ENCODE measurements at places on chromosomes 12 and 14.

DNA sequence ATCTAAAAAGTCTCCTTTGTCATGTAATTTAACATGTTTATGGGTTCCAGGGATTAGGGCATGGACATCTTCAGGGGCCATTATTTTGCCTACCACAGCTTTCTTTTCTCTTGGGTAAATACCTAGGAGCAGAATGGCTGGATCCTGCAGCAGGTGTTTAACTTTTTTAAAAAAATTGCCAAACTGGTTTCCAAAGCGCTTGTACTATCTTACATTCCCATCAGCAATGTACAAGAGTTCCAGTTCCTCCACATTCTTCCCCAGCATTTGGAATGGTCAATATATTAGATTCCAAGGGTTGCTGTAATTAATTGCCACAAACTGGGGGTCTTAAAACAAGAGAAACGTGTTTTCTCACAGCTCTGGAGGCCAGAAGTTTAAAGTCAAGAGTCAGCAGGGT lies 27.7 kb upstream of the MYL2 start:
- H3K4me1 ChIP-seq, result no peaks in the 10 kb centered on the region
- no peak overlapping the region for H3K27ac ChIP-seq
- H3K27me3 ChIP-seq, result peaks cover 10% of the 10 kb centered on the region
- no peak overlapping the region for H3K4me3 ChIP-seq
- no peak for DNase-seq

- no peak for DNase-seq
- H3K4me1 ChIP-seq, result no peaks in the 10 kb centered on the region
- H3K27me3 ChIP-seq, result no peaks in the 10 kb centered on the region
- no peak overlapping the region for H3K4me3 ChIP-seq
- no peaks in the 10 kb centered on the region for H3K36me3 ChIP-seq
Measured at GRCh38 chr12:47054659-47055058, 24.8 kb upstream of the PCED1B start.

- no peak overlapping the region for H3K4me3 ChIP-seq
- DNase-seq, result no peak
- no peaks in the 10 kb centered on the region for H3K27me3 ChIP-seq
- H3K4me1 ChIP-seq, result peaks cover 10% of the 10 kb centered on the region
Measured at GRCh38 chr12:71955970-71956369, 17.3 kb downstream of the TPH2 start.

GRCh38 chr14:76034566-76034965 lies 49.0 kb downstream of the IFT43 start:
- H3K4me3 ChIP-seq, result no peak overlapping the region
- peaks cover 11% of the 10 kb centered on the region for H3K36me3 ChIP-seq
- H3K27ac ChIP-seq, result no peak overlapping the region
- no peak for DNase-seq
- H3K27me3 ChIP-seq, result no peaks in the 10 kb centered on the region

DNA sequence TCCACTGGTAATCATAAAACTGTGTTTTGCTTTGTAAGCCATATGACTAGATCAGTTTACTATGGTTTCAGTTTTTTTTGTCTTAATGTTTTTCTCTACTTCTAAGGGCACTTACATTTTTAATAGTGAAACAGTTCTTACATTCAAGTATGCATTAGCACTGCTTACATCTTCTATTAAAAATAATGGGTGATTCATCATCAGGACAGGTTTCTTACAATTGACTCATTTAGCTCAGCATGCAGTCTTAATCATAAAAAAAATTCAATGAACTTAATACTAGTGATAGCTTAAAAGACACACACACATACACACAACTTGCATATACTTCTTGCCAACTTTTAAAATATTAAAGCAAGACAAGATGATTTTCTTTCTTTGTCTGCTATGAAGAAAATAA lies 845.7 kb upstream of the USP15 start:
- H3K4me1 ChIP-seq, result no peaks in the 10 kb centered on the region
- no peak for DNase-seq
- H3K27me3 ChIP-seq, result no peaks in the 10 kb centered on the region
- no peak overlapping the region for H3K27ac ChIP-seq
- no peak overlapping the region for H3K4me3 ChIP-seq

DNA sequence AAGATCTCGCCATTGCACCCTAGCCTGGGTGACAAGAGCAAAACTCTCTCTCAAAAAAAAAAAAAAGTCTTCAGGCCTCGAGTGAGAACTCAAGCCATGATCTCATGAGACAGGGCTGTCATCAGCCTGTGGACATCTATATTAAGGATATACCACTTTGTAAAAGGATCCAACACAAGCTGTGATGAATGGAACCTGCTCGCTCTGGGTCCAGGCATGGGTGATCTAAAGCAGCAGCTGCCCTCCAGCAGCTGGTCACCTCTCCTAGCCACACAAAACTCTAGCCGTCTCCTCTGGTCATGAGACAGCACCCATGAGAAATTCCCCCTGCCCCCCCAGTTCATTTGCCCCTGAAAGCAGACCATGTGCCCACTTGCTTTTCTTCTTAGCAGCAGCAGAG lies 19.1 kb upstream of the DGLUCY start:
- no peaks in the 10 kb centered on the region for H3K27me3 ChIP-seq
- no peak for DNase-seq
- no peaks in the 10 kb centered on the region for H3K36me3 ChIP-seq
- no peak overlapping the region for H3K27ac ChIP-seq
- no peaks in the 10 kb centered on the region for H3K4me1 ChIP-seq

GRCh38 chr14:78292003-78292402 lies 121.8 kb downstream of the NRXN3 start:
- DNase-seq, result no peak
- no peaks in the 10 kb centered on the region for H3K4me1 ChIP-seq
- H3K4me3 ChIP-seq, result no peak overlapping the region
- no peaks in the 10 kb centered on the region for H3K36me3 ChIP-seq
- no peak overlapping the region for H3K27ac ChIP-seq
